ENCODE measurements at places on chromosomes 1 and 21. TPM values are rescaled to one million over a fixed set of nuclear protein-coding genes. Genes with fewer than 3 reads are reported as not detected.
A peak's percentile ranks its signal among the peaks of the same experiment; 100 is the strongest.

- DNase-seq, result peak; percentile 20
These were observed 270.7 kb upstream of the C1orf174 start for GRCh38 chr1:4170548-4171340.

GRCh38 chr1:25019337-25020172 lies 89.5 kb upstream of the RUNX3 start:
- no peak for DNase-seq

- DNase-seq, result no peak
These were observed 29.8 kb upstream of the CACYBP start for GRCh38 chr1:174969977-174970376.

DNA sequence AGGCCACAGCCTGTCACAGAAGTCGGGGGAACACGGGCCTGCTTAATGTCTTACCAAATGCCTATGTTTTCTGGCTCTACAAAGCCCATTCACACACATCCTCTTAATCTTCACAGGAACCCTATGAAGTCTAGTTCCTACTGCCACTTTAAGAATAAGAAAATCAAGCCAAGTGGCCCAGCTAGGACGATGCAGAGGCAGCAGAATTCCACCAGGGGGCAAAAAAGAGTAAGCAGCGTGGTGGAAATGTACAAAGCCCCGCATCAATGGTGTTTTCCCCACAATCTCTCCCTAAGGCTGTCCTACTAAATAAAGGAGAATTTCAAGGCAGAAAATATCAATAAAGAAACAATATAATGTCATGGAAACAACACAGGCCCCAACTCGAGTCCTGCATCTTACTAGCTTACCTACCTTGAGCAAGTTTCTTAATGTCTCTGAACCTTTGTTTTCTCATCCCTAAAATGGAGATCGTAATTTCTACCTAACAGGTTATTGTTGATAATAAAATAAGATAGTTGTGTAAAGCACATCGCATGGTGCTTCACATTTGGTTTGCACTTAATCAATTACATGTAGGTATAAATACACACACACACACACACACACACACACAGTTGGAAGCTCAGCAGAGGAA lies 21.4 kb downstream of the SEC16B start:
- peak; percentile 71 for DNase-seq

DNA sequence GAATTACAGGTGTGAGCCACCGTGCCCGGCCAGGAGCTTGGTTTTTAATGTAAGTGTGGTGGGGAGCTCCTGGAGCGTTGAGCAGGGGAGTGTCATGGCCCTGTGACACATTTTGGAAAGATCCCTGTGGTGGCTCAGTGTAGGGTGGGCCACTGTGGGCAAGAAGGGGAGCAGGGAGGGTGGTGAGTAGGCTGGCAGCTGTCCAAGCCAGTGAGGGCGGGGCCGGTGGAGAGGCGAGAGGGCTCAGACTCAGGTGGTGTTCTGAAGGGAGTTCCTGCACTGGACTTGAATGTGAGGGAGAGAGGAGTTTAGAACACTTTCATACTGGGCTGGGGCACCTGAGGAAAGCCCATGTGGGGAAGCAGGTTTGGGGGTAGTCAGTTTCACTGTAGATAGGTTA lies 3.1 kb upstream of the EVA1B start:
- DNase-seq, result no peak

- no peak for DNase-seq
These were observed 885 bp upstream of the SSBP3 start for GRCh38 chr1:54407154-54407403.

GRCh38 chr1:7991504-7992440 lies 30.3 kb downstream of the PARK7 start:
- no peak for DNase-seq

- no peak for DNase-seq
These were observed 157.1 kb downstream of the DSCAM start for GRCh38 chr21:40689840-40690360.

DNA sequence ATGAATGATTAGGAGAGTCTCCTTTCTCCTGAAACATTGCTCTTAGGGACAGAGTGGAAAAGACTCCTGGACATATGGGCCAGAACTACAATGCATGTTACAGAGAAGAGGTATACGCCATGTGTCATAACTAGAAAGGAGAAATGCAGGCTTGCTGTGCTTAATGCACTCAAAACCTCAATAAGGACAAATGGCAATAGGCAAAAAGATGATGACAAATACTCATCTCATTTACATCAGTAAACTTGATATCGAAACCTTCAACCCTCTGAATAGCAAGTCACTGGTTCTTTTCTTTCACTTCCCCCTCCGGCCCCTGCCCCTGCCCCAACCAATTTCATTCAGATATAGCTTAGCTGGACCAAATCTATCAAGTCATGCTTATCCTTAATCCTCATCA lies 1.9 kb upstream of the GPR88 start:
- no peak for DNase-seq

DNA sequence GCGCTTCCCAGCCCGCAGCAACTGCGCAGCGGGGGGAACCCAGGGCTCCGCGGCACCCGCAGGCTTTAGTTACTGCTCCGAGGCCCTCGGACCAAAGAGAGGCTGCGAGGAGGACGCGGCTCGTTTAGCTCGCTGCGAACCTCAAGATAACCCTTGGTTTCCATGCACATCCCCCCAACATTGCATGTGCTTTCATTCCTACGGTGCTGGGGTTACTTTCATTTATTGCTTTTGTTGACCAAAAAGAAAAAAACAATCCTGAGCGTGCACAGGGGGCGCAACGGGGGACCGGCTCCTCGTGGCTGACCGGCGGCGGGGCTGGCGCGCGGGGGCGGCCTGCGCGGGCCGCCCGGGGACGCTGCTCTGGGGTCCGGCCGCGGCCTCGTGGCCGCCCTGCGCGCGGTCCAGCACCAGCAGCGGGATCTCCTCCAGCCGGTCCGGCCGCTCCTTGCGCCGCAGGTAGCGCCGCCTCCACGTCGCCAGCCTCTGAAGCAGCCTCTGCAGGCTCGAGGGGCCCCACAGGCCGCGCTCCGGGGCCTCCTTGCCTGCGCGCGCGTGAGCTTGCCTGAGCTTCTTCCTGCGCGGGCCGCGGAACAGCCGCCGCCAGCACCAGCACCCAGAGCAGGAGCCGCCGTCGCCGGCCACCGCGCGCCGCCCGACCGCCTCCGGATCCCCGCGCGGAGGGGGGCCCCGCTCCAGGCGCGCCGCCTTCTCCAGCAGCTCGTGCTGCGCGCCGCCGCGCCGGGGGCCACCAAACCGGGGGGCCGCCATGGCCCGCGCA lies 77.4 kb downstream of the DESI2 start:
- DNase-seq, result peak; percentile 53

DNA sequence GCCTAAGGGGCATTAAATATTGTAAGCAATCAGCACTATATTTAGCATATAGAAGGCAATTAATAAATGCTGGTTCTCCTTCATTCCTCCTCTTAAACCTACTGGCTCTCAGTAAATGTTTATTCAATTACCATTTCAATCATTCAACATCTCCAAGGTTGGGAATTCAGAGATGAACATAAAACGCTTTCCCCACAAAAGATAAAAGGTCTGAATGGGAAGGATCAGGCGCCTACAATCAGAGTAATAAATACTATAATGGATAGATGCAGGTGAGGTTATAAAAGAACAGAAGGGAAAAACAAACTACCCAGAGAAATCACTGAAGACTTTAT lies 407 bp upstream of the KTI12 start:
- no peak for DNase-seq

- DNase-seq, result no peak
These were observed 37.0 kb downstream of the BACH1 start for GRCh38 chr21:29335720-29336119.

DNA sequence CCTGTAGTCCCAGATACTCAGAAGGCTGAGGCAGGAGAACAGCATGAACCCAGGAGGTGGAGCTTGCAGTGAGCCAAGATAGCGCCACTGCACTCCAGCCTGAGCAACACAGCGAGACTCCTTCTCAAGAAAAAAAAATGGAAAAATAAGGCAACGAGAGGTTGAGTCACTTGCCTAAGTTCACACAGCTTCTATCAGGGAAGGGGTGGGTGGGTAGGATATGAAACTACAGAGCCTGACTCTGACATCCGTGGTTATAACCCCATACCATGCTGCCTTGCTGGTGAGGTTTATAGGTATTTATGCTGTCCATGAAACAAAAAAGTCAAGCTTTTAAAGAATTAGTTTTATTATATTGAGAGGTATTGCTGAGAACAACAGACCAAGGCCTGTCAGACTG lies 61.5 kb upstream of the RAB4A start:
- DNase-seq, result no peak

DNA sequence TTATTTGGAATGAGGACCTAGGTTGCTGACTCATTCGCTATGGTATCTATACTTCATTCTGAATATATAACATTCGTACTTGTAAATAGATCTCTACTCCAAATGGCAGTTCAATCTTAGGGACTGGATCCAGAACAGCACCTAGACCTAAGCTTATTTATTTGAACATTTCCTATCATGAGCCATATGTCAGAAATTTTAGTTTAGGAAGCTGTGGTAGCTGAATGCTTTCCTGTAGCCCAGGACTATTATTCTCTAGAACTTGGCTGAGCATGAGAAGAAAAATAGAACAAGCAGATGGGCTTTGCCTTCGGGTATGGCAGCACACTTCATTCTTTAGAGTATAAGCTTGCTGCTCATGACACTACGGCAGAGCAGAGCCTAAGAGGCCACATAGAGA lies 1114.4 kb upstream of the B3GALT2 start:
- DNase-seq, result no peak

DNA sequence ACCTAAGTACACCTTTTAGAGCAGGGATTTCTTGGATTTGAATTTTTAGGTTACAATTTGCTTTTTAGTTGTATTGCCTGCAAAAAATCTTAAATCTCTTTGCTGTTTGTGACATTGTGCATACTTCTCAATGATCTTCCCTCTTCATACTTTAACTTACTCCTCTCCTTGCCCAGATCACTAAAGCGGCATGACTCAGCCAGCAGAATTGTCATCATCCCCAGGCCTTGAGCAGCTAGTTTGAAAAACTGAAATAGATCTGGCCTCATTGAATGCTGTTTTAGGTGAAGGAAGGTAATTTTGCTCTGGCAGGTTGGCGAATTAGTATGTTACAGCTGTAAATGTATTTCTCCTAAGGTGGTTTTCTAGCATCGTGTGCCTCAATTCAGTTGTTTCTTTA lies 145.9 kb downstream of the RYR2 start:
- no peak for DNase-seq

DNA sequence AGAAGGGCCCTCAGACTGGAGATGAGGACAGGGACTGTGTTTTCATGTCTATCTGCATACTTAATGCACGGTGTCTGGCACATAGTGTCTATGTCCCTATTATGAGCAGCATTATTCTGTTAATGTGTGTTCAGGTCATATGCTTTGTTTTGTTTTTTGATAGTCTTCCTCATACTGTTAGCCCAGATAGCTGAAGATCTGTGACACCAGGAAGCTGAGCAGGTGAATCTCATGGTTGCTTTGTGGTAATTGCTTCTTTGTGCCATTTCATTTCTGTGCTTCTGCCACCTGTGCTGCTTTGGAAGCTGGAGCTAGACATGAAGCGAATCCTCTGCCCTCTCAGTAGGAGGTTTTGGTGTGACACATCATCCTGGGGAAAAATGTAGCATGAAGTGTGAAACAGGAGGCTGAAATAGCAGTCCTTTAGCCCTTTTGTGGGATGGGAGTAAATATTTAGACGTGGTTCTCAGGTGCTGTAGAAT lies 15.8 kb downstream of the SMAP2 start:
- no peak for DNase-seq

Gene PTPN22
- 0.39 TPM for total RNA-seq

Gene TRPM2
- total RNA-seq, result 3.9 TPM

Gene TMEM269
- 1.6 TPM for total RNA-seq

Gene CRABP2
- total RNA-seq, result 6.8 TPM

Gene SERTAD4
- 1.9 TPM for total RNA-seq

All from testis (tissue), 5 donors.